GM12878 (cell line): ENCODE measurements at places on chromosomes 2 and 18. TPM values are rescaled to one million over a fixed set of nuclear protein-coding genes. Genes with fewer than 3 reads are reported as not detected.

DNA sequence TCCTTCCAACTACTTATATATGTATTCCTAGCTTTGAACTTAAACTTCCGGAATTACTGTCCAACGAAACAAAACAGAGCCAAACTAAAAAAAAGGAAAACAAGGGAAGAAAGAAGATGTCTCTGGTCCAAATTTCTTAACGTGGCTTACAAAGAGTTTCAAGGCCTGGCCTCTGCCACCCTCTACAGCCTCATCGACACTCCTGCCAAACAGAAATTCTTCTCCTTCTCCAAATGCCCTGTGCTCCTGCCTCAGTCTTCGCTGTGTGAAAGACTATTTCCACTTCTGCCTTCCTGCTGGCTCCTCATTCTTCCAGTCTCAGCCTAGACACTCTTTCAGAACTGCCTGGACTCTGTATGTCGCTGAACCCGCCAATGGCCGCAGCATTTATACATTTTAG is 249.2 kb downstream of the TXNL1 start:
- no peak for DNase-seq

DNA sequence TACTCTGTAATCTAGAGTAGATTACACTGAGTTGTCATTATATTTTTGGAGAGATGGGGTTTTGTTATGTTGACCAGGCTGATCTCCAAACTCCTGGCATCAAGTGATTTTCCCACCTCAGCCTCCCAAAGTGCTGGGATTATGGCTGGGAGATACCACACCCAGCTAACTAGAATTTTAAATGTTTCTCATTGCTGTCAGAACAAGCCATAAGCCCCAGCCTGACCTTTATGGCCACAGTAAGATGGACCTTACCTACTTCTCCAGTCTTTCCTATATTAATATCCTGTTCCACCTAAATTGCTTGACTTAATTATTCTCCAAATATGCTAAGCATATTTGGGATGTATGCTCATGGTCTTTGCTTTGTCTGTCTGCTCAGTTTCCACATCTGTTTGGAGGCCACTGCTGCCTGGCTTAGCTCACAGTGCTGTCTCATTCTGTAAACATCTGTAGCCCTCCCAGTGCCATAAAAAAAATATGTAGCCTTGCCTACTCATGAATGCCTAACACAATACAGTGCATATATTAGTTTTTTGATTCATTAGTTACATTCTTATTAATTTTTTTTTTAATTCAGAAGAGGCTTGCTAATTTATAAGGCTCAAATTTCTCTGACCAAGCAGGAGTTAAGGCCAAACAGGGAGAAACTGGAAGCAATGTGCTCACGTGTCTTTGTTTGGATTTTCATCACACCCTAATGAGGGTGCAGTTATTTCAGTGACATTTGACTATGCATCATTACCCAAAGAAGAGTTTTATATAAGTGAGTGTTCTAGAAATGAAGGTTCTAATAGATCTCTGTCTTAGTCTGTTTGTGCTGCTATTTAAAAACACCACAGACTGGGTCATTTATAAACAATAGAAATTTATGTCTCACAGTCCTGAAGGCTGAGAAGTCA is 45.3 kb upstream of the PSME4 start:
- no peak for DNase-seq

DNA sequence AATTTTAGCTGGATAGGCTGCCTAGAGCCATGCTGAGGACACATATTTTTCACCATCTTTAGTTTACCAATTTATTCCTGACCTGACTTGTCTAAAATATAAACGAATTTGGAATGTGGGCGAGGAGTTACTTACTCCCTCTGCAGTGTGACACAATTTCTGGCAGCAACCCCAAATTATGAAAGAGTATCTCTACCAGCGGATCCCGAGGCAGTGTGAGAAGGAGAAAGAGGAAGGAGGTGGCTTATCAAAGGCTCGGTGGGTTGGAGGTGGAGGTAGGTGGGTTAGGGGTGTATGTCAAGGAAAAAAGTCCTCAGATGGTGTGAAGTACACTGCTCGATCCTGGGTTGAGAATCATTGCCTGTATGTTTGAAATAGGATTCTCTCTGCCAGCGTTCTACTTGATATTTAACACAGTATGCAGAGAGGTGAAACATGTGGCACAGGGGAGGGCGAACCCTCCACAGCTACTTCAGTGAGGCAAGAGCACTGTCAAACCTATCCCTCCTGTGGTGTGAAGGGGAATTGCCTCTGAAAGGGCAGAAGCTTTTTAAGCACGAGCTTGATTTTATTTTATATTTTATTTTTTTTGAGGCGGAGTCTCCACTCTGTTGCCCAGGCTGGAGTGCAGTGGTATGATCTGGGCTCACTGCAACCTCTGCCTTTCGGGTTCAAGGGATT is 76.0 kb downstream of the RFTN2 start:
- no peak for DNase-seq

Gene INPP5D
- total RNA-seq: 126 and 139 TPM in 2 replicates
